Suppressor macrophage (primary cell): ENCODE measurements at places on chromosomes 2 and 18.

- DNase-seq: peak; percentile 80
Observed at GRCh38 chr2:143259368-143259958, 130.2 kb downstream of the ARHGAP15 start.

DNA sequence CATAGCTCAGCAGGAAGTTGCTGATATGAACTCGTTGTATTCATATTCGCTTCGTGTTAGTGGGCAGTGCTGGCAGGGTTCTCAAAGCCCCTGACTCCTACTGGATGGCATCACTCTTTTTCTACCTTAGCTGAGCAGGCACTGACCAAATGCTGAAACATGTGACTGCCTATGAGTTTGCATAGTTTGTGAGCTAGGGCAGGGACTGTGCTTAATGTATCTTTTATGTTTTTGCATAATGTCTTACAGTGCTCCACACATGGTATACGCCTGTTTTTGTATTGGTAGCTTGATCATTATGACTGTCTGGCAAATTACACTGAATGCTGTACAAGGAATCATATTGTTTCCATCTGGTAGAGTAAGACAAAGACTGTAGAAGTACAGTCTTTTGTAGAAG, 305.3 kb downstream of the PARD3B start:
- DNase-seq: no peak

GRCh38 chr2:3762771-3763447, 59.5 kb downstream of the DCDC2C start:
- DNase-seq: no peak

DNA sequence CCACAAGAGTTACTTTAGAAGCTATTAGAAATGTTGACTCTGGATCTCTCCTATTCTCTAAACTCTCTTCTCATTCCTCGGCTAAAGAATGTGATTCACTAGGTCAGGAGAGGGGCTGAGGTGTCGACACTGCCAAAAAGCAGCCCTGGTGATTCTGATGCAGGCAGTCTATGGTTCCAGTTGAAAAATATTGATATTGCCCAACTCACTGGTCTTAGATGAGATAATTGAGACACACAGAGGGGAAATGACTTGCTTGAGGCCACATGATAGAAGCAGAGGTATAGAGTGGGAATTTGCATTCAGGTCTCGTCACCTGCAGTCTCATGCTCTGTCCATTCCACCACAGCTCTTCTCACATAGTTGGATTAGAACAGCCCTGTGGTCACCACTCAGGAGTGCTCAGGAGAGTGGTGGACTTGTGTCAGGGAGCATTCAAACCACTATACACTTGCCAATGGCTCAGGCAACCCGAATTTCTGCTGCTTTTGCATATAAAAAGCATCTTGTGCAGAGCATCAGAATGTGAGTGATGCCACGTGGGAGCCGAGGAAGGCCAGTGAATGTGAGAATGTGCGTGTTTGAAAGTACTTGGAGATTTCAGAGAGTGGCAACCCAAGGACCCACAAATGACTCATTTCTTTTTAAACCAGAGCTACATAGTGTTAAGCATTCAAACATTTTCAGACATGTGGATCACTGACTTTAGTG, 65.1 kb upstream of the CTLA4 start:
- DNase-seq: peak; percentile 65

- no peak for DNase-seq
Observed at GRCh38 chr2:180507028-180507427, 473.4 kb upstream of the UBE2E3 start.

DNA sequence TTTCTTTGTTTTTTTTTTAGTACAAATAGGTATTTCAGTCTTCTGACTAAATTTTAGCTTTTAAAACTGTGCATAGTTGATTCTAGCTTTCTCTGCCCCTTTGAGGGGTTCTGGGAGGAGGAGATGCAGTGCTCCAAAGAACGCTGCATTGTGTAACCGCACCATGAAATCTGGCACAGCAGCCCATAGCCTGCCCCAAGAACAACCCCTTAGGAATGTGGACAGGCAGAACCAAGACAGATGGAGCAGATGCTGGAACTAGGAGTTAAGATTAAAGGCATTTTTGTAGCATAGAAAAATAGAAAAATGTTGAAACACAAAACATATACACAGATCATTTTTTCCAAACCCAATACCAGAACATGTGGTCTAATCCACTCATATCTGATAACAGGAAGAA, 187.5 kb downstream of the SCG2 start:
- DNase-seq: no peak

DNA sequence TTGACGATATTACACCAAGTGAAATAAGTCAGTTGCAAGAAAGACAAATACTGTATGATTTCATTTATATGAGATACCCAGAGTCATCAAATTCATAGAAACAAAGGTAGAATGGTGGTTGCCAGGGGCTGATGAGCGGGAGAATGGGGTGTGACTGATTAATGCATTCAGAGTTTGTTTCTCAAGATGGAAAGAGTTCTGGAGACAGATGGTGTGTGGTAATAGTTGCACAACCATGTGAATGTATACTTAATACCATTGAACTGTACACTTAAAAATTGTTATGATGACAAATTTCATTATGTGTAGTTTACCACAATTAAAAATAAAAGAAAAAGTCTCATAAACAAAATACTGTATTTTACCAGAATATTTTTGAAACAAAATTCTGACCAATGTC, 117.3 kb downstream of the PIGN start:
- DNase-seq: no peak

DNA sequence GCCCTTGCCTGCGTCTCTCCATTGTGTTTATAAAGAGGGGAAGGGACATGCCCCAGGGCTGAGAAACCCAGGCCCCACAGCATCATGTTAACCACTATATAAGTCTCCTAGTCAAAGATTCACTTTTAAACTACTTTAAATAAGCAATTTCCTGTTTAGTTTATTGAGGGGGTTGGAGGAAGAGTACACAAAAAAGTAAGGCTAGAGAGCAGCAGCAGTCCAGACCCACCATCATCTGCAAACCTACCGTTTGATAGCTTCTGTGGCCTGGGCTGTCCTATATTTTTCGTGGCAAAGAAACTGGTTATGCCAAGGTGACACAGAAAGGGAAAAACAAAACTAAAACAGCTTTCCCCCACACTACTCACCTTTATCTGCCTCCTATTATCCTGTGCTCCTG, 646.1 kb downstream of the IRS1 start:
- no peak for DNase-seq

DNA sequence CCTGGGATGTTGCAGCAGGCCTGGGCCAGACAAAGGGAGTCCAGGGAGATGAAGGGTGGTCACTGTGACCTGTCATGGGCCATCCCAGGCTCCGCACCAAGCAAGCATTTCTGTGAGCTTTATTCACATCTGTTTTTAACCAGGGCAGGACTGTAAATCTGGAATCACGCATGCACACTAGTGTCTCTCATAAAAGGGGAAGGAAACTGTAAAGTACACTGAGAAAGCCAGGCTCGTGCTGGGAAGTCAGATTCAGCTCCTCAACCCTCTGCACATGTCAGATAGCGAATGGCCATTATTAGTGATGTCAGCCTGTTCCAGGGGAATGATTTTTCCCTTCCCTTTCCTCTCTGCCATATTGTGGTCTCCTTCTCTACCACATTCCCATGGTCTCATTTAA, 818.6 kb upstream of the RAB6C start:
- DNase-seq: no peak

DNA sequence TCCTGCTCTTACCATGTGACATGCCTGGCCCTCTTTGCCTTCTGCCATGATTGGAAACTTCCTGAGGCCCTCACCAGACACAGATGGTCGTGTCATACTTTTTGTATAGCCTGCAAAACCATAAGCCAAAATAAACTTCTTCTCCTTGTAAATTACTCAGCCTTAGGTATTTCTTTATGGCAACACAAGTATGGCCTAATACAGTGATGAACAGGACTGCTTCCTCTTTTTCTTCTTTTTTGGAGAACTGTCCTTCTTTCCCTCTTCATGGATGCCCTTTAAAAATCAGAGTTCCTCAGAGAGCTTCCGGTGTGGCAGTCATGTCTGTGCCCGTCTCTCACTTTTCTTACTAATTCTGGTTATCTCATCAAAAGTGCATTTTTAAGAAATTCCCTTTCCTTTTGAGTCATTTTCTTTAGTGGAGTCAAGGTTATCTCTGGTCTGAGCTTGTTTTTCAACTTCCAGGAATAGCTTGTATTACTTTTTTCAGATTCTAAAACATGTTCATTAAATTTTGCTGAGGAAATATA, 9.2 kb upstream of the IL1A start:
- DNase-seq: peak; percentile 91

- no peak for DNase-seq
Observed at GRCh38 chr2:57862727-57863126, 183.9 kb upstream of the VRK2 start.

DNA sequence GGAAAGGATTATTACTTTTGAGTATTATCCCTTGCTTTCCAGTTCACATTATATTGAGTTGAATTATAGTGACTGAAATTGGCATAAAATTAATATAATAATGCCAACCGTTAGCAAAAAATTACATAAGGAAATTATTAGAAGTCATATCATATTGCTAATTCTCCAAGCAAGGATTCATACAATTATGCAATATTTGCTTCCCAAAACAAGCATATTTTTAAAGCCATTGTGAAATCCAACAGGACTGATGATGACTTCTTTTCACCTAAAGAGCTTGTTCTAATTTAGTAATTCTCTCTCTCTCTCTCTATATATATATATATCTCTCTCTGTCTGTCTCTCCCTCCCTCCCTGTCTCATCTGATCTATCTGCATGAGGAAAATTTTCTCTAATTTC, 283.5 kb downstream of the DSEL start:
- DNase-seq: peak; percentile 14

DNA sequence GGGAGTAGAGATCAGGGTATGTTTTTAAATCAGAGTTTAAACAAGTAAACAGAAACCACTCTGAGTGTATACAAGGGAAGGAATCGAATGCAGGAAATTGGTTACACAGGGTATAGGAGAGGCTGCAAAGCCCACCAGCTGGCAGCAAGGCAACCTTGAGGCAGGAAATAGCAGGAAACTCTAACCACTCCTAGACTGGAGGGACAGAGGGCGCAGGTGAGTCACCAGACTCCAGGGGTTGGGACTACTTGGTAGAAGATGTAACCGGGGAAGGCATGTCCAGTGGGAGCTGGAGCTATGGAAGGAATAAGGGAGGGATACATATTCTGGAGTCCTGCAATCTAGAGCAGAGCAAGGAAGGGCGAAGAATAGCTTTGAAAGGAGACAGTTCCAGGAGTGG, 152.3 kb downstream of the MEIS1 start:
- DNase-seq: no peak

DNA sequence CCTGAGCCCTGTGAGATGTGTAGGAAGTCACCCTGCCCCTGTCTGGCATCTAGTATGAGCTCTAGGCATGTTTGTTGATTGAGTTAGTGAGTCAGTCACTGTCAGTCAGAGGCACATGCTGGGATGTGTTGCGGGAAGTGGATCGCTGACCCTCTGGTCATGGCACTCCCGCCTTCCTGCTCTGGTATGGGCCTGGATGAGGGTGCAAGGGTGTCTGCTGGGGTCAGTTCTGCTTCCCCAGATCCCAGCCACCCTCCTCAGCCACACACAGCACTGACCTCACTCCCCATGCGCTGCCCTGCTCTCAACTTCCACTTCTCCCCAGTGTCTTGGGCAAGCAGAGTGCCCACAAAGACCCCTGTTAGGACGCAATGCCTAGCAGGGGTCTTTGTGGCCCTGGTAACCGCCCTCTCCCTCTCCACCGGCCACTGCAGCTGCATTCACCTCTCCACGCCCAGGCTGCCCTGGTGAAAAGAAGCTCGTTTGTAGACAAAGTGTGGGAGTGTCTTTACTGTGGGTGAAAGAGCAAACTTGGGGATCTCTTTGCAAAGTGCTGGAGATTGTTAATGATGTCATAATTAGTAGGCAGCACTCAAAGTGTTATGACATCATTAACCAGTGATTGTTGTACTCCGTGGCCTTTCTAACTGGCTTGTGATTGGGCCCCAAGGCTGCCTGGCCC, 252.1 kb downstream of the LDLRAD4 start:
- peak; percentile 92 for DNase-seq

DNA sequence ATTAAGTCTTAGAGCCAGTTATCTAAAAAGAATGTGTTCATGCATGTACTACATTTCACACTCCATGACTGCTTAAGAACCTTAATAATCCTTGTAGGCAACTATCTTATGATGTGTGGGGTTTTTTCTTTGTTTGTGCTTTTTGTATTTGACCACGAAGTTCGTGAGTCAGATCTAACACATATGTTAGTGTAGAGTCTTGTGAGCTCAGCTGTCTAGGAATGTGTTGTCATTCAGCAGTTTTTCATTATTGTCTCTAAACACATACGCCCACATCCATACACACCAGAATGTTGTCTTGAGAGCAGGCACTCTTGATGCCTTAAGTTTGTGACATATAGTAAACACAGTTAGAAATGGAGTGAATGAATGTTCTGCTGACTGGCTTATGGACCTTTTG, 38.4 kb downstream of the CAB39 start:
- no peak for DNase-seq

- DNase-seq: no peak
Observed at GRCh38 chr18:48032876-48033789, 102.7 kb upstream of the SMAD2 start.

DNA sequence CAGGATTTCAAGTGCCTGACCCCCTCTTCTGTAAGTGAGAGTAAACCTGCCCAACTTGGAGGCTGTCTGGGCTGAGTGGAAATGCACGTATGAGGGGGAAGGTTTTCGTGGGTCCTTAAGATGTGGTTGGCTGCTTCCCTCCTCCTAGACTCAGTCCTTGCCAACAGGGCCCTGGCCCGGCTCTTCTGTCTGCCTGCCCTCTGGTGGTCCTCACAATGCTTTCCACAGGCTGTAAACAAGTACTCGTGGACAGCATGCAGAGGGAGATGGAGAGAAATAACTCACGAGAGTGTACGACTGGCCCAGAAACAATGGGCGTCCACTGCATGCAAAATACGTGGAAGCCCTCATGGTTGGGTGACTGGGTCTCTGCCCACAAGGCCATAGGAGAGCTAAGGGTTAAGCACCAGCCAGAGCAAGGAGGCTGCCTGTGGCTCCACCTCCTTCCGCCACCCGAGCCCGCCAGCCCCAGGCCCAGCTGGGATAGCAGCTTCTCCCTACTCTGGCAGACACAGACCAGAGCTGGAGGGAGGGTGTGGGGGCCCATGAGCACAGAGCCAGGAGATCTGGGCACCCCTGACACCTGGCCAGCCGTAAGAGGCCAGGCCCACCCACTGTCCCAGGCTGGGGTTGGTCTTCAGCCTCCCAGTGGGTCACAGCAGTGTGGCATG, 17.0 kb upstream of the ARHGEF4 start:
- DNase-seq: no peak

- no peak for DNase-seq
Observed at GRCh38 chr2:234686088-234686890, 189.4 kb upstream of the ARL4C start.

GRCh38 chr2:24343225-24343882, 17.0 kb downstream of the ITSN2 start:
- no peak for DNase-seq
